ENCODE measurements at places on chromosomes 16 and 17.

GRCh38 chr17:4658478-4659305 lies 17.2 kb upstream of the ALOX15 start:
- no peak for DNase-seq

- peak; percentile 66 for DNase-seq
Measured at GRCh38 chr17:12256380-12256995, 235.8 kb downstream of the MAP2K4 start.

GRCh38 chr17:36533935-36534839 lies 481 bp downstream of the MYO19 start:
- DNase-seq, result peak; percentile 59

- DNase-seq, result no peak
Measured at GRCh38 chr16:89536371-89536770, 24.1 kb upstream of the RPL13 start.

- DNase-seq, result no peak
Measured at GRCh38 chr17:61453566-61454380, 1.6 kb downstream of the TBX4 start.

- no peak for DNase-seq
Measured at GRCh38 chr17:9259419-9259818, 238.1 kb downstream of the NTN1 start.

DNA sequence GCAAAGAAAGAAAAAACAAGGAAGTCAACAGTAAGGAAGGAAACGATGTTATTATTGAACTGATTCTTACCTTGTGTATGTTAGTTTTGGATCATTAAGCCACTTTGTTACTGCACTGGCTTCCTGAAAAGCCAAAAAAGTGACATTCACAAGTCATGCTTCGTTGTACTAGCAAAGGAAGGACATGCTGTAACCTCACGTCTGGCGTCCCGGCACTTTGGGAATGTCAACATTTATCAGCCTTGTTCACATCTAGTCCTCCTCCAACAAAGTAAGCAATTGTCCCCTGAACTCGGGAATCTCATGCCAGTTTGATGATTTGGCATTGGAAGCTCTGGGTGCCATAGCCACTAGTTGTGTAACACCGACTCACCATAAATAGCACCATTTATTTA lies 731 bp upstream of the MKS1 start:
- DNase-seq, result peak; percentile 7

GRCh38 chr16:57371494-57372371 lies 557 bp upstream of the CX3CL1 start:
- DNase-seq, result no peak

DNA sequence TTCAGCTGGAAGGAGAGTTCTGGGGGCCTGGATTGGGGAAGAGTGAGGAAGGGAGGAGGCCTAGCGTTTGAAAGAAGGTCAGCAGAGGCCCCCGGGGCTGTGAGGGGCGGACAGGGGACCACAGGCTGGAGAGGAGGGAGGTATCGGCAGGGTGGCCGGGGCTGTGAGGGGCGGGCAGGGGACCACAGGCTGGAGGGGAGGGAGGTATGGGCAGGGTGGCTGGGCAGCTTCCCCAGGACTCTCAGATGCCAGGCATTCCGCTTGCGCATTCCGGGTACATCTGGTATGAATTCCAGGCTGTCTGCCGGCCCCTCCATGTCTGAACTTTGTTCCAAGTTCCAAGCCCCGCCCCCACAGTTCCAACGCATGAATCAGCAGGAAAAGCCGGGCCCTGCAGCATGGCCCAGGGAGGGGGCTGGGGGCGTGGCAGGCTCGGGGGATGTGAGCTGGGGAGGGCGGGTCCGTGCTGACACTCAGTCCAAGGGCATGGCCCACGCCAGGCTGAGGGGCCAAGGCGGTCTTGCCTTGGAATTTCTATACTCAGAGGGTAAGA lies 4.3 kb upstream of the TLCD2 start:
- DNase-seq, result peak; percentile 90

DNA sequence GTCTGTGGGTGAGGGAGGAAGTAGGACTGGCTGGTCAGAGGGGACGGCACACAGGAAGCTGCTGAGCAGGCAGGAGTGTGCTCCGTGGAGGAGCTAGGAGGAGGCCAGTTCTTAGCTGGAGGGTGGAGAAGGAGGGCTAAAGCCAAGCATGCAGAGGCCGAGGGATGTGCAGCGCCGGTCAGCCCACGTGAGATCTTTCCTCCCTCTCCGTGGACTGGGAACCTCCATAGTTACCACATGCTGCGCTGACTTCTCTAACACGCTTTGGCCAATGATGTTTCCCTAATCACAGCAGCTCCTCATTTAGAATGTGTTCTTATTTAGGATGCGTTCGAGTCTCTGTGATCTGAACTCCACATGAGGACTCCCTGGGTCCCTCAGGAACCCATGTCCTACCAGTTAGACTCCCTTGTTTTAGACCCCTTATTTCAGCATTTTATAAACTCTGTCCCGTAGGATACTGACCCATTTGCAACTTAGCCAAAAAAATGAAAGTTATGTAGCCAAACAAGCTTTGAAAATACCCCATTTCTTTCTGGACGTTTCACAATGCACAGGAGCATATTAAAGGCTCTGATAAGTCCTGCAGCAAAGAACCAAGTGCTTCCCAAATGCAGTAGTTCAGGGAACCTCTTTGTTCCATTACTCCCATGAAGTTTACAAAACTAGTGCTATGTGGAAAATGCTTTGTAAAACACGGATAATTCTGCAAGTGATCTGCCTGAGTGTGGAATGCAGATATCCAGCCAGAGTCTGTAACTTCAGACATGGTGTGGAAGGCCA lies 51.4 kb downstream of the IRF8 start:
- no peak for DNase-seq

DNA sequence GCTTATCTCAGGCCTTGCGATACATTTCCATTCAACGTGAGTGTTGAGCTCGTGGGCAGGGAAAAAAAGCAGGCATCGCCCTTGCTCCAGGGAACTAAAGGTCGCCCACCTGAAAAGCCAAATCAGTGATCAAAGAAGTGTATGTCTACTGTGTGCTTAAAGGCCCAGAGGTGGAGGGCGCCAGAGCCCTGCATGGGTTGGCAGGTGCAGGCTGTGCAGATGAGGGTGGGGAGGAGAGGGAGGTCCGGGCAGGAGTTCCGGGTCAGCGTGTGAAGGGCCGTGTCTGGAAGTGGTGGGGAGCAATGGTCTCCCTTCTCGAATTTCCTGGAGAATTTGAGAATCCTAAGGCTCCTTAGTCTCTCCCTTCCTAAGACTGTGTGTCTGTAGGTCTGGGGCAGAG lies 7.2 kb downstream of the ADAM11 start:
- no peak for DNase-seq

DNA sequence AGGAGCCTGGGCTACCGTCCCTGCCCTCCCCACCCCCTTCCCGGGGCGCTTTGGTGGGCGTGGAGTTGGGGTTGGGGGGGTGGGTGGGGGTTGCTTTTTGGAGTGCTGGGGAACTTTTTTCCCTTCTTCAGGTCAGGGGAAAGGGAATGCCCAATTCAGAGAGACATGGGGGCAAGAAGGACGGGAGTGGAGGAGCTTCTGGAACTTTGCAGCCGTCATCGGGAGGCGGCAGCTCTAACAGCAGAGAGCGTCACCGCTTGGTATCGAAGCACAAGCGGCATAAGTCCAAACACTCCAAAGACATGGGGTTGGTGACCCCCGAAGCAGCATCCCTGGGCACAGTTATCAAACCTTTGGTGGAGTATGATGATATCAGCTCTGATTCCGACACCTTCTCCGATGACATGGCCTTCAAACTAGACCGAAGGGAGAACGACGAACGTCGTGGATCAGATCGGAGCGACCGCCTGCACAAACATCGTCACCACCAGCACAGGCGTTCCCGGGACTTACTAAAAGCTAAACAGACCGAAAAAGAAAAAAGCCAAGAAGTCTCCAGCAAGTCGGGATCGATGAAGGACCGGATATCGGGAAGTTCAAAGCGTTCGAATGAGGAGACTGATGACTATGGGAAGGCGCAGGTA lies 762 bp downstream of the CDK12 start:
- no peak for DNase-seq

Data from left kidney (tissue), 8 donors.